CD4-positive, alpha-beta T cell treated with Interferon gamma for 1 hour (primary cell): ENCODE measurements at places on chromosomes 6 and 20.

GRCh38 chr6:158174514-158174913 lies 6.4 kb downstream of the GTF2H5 start:
- DNase-seq: no peak

DNA sequence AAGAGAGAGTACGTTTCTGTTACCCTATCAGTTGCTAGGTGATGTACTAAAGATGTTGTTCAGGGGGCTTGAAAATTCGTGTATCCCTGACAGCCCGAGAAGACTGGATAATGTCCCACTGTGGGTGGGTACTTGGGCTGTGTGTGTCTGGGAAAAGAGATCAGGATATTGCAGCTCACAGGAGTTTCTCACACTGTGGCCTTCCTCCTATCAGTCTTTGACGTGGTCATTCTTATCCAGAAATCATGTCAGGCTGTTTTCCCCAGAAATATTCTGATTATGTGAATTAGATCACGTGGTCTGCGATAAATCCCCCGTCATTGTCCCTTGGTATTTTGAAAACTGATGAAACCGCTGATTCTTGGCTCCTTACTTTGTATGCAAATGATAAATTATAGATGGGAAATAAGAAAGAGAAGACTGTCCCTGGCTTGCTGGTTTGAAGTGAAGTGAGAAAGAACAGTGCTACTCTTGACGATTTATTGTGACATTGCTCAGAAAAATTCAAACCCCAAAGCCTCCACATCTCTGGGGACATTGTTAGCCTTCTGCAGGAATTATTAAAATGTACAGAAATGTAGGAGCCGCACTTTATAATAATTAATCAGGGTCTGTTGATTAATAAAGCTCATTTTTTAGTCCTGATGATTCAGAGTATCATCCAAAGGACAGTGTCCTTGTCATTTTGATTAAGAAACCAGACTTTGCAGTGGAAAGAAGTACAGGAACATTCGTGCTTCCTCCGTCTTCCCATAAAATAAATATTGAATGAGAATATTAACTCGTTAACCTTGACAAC lies 167.5 kb upstream of the TSHZ2 start:
- no peak for DNase-seq

DNA sequence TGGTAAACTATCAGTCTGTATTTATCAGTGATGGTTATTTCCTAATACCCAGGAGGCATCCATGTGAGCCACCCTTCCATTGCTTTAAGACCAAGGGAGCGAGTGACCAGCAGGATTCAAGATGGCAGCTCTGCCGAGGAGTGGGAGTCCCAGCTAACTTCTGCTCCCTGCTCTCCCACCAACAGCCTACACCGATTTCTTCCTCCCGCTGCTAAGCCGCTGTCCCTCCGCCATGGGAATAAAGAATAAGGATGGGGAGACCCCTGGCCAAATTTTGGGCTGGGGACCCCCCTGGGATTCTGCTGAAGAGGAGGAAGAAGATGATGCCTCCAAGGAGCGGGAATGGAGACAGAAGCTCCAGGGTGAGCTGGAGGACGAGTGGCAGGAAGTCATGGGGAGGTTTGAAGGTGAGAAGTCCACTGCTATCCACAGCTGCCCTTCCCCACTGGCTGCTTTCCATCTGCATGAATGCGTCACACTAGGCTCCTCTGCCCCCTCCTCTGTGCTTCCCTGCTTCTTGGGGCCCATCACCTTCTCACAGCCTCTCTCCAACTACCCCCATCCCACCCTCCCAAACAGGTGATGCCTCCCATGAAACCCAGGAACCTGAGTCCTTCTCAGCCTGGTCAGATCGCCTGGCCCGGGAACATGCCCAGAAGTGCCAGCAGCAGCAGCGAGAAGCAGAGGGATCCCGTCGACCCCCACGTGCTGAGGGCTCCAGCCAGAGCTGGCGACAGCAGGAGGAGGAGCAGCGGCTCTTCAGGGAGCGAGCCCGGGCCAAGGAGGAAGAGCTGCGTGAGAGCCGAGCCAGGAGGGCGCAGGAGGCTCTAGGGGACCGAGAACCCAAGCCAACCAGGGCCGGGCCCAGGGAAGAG lies 10.3 kb downstream of the NFKBIL1 start:
- DNase-seq: no peak

DNA sequence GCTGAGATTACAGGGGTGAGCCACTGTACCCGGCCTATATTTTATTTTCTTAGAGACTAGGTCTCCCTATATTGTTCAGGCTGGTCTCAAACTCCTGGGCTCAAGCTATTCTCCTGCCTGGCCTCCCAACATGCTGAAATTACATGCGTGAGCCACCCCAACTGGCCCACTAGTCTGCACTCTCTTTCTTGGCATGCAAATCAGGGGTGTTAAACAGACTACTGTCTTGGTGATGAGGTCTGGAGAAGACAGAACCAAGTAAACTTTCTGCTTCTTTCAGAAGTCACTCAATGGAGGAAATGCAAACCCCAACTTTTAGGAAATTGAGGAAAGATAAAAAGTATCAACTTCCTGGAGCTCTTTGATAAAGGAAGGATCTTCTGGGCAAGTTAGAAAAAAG lies 8.0 kb upstream of the TUBB2B start:
- no peak for DNase-seq
